CD4-positive, alpha-beta memory T cell (primary cell): ENCODE measurements at places on chromosomes 11 and 22. TPM values are rescaled to one million over a fixed set of nuclear protein-coding genes. Genes with fewer than 3 reads are reported as not detected.

Gene SUN2
- total RNA-seq, result 988 TPM

Gene SCUBE1
- not detected for total RNA-seq

Gene IGSF22
- total RNA-seq, result 8.0 TPM

Gene ACER3
- 6.8 TPM for total RNA-seq

Gene LMNTD2
- total RNA-seq, result 7.0 TPM

Gene ROBO4
- total RNA-seq, result not detected

Gene PANX3
- total RNA-seq, result not detected

Gene MIF
- 217 TPM for total RNA-seq

Gene TEX12
- 0.29 TPM for total RNA-seq

Gene ZBED4
- total RNA-seq, result 17.7 TPM

Gene OR5W2
- total RNA-seq, result not detected

Gene ACRV1
- not detected for total RNA-seq

Gene CHRDL2
- not detected for total RNA-seq

Gene C11orf21
- total RNA-seq, result 65.6 TPM

Gene ENTHD1
- 0.26 TPM for total RNA-seq

Gene LIN7C
- 30.7 TPM for total RNA-seq

DNA sequence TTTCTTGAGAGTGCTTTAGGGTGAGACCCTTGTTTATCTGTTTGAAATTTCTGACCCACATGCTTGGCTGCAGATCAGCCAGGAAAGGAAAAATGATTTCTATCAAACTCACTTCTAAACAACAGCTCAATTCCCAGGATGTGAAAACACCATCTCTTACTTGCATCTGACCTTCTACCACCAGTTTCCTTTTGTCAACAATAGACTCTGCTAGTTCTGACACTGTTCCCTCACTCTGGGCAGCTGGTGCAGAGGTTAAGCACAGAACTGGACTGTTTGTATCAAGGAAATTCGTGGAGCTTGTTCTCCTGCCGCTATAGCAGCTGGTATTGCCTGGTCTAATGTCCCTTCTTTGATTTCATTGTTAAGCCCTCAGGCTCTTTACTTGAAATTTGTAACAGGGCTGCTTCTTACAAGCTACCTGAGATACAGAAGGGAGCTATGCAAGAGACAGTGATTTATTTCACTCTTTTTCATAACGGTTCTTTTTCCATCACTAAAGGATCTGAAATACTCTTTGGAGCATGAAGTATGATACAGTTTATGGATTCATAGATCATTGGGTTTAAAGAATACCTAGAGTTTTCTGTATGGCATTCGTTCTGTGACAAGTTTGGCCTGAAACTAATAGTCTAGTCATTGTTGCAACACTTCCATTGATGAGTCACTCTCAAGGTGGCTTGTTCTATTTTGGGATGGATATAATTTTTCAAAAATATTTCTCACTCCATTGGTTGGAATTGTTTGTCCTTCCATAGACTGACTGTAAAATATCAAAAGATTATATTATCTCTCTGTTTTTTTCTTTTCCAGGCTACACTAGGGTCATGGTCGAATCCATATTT lies 178.2 kb upstream of the ZC3H12C start:
- DNase-seq, result no peak

DNA sequence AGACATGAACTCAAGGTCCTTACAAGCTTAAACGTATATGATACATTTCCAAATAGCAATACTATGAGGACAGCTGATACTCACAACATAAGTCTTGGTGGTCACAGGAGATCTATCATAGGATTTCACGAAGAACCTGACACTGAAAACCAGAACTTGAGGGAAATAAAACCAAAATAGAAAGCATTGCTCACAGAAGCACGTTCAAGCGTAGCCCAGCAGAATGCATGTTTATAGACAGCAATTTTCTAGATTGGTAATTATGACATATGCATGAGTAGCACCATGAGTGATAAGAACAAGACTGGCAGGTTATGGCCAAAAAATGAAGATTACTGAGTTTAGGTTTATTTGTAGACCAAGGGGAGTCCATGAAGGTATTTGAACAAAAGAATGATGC lies 243.5 kb downstream of the ETS1 start:
- no peak for DNase-seq

DNA sequence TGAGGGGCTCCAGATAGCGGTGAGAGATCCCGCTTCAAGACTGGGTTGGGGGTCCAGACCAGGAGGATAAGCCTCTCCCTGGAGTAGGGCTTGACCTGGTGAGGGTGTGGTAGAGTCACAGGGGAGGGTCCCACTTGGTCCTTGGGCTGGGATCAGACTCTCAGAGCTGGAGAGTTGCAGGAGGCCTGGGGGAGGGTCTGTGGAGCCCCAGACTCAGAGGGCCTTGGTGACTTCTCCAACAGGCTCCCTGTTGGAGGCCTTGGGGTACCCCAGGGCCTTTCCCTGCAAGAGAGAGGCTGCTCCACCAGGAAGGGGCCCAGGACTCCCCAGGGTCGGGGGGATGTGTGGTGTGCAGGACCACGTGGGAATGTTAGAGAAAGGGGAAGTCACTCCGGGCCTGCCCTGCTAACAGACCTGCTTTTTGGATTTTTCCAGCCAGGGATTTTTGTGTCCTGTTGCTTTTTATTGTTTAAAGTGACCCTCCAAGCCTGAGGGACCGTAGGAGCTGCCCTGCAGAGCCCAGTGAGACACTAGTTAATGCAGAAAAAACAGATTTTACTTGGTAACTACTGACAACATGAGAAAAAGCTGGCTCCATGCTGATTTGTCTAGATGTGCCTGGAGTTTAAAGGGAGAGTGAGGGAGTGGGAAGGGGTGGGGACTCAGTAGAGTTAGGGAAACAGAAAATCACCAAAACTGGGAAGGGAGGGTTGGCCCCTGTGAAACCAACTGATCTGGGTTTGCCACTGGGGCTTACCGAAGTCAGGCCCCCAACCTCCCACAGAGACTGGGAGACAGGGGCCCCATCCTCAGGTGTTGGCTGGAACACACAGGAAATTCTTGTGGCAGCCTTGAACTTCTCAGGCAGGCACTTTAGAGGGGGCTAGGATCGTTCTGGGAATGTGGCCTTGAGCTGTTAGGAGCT lies 801 bp upstream of the TXNRD2 start:
- no peak for DNase-seq

- no peak for DNase-seq
These were observed 3.7 kb upstream of the RELT start for GRCh38 chr11:73372375-73372993.

DNA sequence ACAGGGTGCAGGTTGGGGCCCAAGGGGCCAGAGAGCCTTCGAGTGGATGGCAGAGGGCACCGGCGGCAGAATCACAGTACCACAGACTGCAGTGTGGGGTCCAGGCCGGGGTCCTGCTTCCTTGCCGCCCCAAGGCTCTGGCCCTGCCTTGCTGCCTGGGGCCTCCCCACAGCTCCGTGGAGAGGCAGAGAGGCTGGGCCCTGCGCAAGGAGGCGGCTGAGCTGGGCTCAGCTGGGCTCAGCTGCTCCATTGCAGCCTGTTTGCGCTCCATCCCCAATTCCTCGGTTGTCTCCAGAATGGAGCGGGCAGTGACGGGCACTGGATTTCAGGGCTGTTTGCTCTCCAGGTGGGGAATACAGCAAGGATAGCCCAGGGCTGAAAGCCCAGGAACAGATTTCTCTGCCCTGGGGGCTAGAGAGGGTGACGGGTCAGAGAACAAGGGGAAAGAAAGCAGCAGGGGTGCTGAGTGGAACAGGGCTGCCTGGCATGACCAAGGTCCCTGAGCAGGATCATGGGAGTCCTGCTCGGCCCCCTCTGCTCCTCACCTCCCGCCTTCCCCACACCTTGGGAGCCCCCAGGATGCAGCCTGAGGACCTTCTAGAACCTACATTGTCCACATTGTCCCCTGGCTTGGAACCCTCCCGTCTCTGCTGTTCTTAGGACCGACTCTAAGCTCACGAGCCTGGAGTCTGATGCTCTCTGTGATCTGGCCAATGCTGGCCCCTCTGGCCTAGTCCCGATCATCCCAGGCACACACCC lies 18.9 kb downstream of the MRGPRG start:
- no peak for DNase-seq

DNA sequence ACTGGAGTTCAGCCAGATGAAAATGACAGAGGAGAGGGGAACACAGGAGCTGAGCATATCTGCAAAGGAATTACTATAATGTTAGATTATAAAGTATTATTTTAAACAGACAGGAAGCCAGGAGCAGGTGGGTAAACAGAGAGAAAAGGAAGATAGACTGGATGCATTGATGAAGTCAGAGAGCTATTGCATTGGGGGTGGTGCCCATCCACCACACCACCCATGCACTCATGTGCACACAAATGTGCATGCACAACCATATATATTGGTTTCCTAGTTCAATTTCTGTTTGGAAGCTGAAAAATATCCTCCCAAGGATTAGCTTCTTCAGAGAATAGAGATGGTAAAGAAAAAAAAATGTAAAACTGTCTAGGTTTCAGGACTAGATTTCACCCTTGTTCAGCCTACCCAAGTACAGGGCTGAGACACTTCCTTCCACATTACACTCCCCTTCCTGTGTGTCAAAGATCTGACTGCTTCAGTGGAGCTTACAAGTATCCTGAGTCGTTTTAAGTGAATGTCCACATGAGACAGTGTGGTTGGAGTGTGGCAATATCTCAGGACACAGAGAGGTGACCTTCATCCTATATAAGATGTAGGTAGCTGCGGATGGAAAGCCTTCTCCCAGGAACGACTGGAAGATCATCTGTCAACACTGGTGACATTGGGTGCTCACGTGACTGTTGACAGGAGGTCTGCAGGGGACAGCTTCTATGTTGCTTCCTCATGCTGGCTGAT lies 12.2 kb upstream of the SMPD1 start:
- no peak for DNase-seq

- DNase-seq, result no peak
These were observed 75.7 kb upstream of the INCENP start for GRCh38 chr11:62048100-62048499.

DNA sequence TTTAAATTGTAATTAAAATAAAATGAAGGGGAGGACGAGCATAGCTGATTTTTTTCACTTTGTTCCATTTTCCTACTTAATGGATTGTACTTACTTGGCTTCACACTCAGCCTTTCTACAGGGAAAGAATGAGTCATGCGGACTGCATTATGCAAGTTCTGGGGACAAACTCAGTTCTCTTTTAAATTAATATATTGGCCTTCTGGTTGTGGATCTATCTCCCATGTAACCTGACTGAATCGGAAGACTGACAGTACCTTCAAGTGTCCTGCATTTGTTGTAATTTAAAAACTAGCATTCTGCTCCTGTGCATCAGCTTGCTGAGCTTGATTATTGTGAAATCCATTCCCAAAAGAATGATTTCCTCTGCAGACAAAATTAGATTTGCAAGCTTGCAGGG lies 12.2 kb downstream of the OR8D1 start:
- DNase-seq, result no peak

- DNase-seq, result no peak
These were observed 28.3 kb upstream of the CCDC134 start for GRCh38 chr22:41772198-41772597.

DNA sequence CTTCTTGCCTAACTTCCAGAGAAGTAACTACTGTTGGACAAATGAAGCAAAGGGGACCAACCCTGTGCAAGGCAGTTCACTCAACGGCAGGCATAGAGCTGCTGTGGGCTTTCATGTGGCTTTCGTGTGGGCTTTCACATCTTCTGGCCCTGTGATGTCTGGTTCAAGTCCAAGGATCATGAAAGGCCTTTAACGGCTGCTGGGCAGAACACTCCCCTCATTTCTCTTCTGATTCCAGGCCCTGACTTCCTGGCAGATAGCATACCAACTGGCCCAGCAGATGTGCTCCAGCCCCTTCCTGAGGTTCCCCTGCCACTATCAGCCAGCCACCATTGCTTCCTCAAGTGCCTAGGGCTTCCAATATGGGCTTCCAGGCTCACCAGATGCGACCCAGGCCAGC lies 28.7 kb upstream of the CTR9 start:
- DNase-seq, result no peak

- no peak for DNase-seq
These were observed 11.0 kb downstream of the NAP1L4 start for GRCh38 chr11:2981130-2981529.

DNA sequence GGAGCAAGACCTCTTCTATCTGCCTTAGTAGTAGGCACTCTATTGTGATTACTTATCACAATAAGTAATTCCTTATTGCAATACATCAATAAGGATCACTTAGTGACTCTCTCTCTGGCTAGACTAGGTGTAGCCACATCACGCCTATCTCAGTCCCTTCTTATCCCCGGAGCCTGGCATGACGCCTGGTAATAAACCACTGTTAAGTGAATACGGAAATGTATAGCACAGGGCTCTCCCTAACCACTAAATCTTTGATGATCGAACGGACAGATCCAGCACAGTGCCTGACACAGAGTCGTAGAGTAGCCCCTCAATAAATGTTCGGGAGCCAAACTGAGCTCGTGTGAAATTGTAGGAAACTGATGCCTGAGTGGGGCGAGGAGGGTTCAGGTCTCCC lies 143.3 kb downstream of the FBXO7 start:
- DNase-seq, result no peak

GRCh38 chr11:12704049-12704448 lies 29.8 kb downstream of the TEAD1 start:
- DNase-seq, result no peak

GRCh38 chr11:115873813-115874212 lies 369.6 kb upstream of the CADM1 start:
- DNase-seq, result no peak

GRCh38 chr11:34136420-34136819 lies 31.0 kb downstream of the NAT10 start:
- no peak for DNase-seq

- no peak for DNase-seq
These were observed 38.5 kb downstream of the RIBC2 start for GRCh38 chr22:45451972-45452371.

GRCh38 chr22:30572210-30572609 lies 2.3 kb downstream of the GAL3ST1 start:
- no peak for DNase-seq

DNA sequence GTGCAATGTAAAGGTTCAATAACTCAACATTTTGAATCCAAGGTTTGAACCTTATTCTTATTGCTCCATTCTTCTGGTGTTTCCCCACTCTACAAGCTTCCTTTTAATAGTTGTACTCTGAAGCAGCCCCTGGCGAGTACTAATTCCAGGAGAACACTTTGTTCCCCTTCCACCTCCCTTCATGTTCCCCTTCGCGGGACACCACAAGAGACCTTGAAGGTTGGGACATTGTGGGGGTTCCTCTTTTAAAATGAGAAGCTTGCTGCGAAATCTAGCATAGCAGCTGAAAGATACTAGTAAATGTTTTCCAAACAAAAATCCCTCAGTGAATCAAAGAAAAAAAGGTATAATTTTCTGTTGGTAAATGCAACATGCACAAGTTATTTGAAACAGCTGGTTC lies 626.3 kb upstream of the LRRC4C start:
- DNase-seq, result no peak

- no peak for DNase-seq
These were observed 302.8 kb downstream of the FAT3 start for GRCh38 chr11:92527467-92527866.

GRCh38 chr11:68925611-68926010 lies 21.9 kb downstream of the IGHMBP2 start:
- no peak for DNase-seq

DNA sequence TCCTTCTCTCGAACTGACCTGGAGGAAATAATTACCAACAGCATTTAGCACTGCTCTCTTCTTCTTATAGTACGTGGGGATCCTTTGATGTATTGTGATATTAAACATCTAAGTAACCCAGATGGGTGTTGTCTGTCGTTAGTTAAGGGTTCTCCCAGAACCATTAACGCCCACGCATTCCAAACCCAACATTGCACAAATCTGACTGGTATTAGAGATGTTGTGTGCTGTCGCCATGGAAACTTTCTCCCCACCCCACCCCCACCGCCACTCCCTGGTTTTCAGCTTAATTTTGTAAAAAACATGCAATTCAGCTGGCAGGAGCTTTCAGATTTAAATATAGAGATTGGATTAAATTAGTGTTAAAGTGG lies 1495.2 kb downstream of the TBC1D22A start:
- DNase-seq, result no peak
